ENCODE measurements at places on chromosomes 2 and 18. TPM values are rescaled to one million over a fixed set of nuclear protein-coding genes. Genes with fewer than 3 reads are reported as not detected.

The ACSL3 gene
- 12.7 TPM for polyA plus RNA-seq

The MOCOS gene
- polyA plus RNA-seq, result 0.28 TPM

DNA sequence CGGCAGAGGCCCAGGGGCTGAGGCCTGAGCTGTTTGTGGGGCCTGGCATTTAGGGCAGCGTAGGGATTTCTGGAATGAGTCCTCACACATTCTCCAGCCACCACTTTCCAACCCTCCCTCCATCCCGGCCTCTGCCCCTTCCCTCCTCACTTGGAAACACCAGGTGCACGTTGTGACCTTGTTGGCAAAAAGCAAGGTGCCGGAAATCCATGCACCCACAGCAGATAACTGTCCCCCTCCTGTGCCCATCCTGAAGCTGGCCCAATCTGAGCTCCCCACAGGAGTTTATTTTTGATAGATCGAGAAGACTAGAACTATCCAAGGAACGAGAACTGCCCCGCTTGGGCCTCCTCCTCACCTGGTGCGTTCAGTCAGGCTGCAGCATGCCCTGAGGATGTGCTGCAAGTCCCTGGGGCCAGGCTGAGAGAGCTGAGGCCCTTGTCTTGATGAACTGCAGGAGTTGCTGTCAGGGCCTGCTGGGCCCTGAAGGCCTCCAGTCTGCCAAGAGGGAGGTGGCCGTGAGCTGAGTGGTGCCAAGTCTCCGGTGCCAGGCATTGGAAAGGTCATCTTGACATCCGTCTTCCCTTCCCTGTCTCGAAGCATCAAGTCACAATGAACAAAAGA is 55.8 kb downstream of the CTIF start:
- peak; percentile 58 for DNase-seq

GRCh38 chr2:29253026-29253425 is 137.8 kb downstream of the CLIP4 start:
- no peak for DNase-seq

DNA sequence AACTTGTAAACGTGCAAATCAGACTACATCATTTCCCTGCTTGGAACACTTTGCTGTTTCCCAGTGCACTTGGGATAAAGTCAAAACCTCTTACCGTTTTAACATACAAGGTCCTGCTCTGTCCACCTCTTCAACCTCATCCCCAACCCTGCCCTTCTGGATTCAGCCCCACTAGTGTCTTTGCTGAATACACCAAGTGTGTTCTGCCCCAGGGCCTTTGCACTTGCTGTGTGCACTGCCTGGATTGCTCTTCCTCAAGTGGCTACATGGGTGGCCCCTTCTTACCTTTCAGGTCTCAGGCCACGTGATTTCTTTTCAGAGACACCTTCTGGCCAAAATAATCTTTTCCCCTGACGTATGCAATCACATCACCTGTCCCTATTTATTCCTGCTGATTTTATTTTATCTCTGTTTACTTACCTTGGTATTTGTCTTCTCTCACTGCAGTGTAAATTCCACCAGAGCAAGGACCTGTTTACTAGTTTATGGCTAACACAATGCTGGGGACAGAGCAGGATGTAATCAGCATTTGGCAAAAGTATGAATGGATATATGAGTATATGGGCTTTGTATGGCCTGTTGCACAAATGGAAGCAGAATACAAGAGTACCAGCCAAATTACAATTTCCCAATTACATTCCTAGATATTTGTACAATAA is 63.9 kb downstream of the MAPK4 start:
- DNase-seq, result no peak

- peak; percentile 47 for DNase-seq
Observed at GRCh38 chr2:8514796-8515758, 166.8 kb upstream of the ID2 start.

DNA sequence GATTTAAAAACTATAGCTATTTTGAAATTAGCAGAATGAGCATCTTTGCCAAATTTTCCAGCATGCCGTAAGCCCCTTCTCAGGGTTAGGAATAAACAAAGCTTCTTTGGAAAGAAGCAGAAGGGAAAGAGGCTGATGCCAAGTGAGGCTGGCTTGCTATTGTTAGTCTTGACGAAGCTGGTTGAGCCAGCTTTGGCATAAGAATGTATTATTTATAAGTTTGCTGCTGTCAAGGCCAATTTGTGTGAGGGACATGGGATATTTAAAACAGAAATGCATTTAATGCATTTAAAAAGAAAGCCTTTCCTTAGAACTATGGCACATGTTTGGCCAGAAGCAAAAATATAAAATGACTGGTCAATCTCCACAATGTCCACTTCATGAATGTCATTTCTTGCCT is 52.5 kb upstream of the TTN start:
- DNase-seq, result no peak

GRCh38 chr2:172177581-172177980 is 74.9 kb upstream of the DLX2 start:
- no peak for DNase-seq

DNA sequence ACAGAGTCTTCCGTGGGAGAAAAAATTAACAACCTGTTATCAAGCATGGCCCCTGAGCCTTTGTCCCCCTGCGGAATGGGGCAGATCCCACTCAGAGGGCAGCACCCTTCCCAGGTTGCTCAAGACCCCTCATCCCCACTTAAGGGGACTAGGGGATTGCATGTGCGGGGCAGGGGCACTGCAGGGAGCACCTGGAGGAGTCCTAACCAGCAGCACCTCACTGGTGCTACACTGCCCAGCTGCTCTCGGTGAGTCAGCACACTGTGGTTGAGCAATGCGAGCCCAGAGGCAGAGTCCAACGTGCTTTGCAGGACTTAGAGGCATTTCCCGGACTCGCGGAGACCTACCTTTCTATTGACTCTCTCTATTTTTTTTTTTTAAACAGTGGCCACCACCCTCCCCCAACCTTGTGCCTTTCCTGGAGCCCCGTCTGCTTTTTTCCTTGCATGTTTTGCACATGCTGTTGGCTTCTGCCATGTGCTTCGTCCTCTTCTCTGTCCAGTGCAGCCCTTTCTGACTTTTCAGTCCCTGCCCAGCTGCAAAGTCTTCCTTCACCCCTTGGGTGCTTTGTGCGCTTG is 74.0 kb downstream of the IL1R2 start:
- DNase-seq, result no peak

All from heart right ventricle (tissue), 16 donors.